ENCODE measurements at places on chromosomes 2 and 18.

DNA sequence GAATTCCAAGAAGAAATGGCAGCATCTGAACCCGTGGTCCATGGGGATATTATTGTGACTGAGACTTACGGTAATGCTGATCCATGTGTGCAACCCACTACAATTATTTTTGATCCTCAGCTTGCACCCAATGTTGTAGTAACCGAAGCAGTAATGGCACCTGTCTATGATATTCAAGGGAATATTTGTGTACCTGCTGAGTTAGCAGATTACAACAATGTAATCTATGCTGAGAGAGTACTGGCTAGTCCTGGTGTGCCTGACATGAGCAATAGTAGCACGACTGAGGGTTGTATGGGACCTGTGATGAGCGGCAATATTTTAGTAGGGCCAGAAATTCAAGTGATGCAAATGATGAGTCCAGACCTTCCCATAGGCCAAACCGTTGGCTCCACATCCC lies 34.4 kb upstream of the DSG3 start:
- no peak for DNase-seq

DNA sequence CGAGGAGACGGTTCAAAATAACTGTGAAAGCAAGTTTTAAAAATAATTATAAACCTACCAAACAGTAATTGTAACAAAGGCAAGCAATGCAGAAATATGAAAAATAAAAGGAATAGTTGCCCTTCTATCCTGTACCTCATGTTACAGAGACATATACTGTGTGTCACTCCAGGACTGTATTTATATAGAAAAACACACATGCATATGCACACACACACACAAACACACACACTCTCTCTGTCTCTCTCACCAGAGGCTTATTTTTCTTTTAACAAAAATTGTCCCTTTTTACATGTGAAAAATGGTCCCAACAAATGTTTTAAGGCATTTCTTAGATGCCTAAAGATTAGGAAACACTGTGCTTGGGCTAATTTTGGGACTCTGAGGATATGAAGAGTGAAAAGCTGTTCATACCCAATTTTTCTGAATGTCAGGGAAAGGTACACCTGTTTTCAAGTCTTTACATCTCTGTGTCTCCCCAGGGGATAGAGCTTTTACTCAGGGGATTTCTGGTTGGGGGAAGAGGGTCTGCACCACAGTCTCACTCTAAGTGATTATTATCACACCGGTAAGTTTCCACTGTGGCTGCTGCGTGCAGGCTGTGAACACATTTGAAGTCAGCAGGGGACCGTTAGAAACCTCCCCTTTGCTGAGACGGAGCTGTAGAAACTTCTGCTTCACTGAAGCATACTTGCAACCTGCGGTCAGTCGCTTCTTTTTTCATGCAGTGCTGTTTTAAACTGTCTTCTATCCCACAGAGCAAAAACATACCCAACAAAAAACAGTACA lies 51.4 kb upstream of the SPAG16 start:
- no peak for DNase-seq

DNA sequence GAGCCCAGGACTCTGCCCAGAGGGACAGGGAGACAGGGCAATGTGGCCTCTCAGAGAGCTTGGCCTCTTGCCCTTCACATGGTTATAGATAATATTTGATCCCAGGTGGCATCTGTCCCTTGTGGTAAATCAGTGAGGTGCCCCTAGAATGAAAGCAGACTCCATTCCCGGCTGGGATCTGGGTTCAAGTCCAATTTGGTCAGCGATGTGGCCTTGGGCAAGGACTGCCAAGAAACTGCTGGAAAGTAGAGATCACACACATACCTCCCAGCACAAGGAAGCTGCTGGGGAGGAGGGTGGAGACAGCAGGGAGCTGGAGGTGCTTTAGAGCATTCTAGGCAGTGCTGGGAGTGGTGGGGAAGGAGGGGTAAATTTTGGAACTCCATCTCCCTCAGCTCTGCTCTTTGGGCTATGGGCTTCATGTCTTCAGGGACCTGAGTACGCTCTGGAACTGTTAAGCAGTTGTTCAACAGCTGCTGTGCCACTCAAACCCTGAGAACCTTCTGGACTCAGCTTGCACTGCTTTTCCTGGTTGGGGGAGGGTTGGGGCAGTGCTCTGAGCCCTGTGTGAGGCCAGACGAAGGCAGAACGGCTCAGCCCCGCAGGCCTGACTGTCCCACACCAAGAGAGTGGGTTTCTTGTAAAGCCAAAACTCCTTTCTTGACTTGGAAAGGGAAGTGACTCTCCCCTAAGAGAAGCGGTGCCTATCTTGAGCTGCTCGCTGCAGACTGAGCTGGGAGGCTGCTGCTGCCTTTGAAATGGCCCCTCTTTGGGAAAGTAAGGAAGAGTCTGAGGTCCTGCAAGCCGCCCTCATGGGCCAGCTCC lies 23.0 kb downstream of the INPP5D start:
- DNase-seq = no peak

- DNase-seq = no peak
Measured at GRCh38 chr2:233287871-233288270, 19.7 kb upstream of the SAG start.

- DNase-seq = no peak
Measured at GRCh38 chr2:121727332-121727731, 9.3 kb downstream of the NIFK start.

- DNase-seq = no peak
Measured at GRCh38 chr2:99762714-99763113, 272.9 kb upstream of the REV1 start.

DNA sequence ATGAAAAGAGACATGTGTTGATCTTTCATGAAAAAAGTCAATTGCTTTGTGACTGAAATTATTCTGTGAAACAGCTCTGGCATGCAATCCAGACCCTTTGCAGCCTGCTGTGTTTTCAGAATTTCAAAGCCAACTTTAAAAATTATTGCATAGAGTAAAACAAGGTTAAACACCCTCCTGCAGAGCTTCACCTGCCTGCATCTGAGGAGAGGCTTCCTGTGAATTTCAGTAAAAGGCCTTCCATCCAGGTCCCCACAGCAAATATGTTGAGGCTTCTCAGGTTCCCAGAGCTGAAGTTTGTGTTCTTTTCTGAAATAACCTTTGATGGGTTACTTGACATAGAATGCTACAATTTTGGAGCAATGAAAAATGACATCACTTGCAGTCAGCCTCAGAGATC lies 4.1 kb downstream of the XIRP2 start:
- no peak for DNase-seq
